ENCODE measurements at places on chromosomes 1 and 21.

DNA sequence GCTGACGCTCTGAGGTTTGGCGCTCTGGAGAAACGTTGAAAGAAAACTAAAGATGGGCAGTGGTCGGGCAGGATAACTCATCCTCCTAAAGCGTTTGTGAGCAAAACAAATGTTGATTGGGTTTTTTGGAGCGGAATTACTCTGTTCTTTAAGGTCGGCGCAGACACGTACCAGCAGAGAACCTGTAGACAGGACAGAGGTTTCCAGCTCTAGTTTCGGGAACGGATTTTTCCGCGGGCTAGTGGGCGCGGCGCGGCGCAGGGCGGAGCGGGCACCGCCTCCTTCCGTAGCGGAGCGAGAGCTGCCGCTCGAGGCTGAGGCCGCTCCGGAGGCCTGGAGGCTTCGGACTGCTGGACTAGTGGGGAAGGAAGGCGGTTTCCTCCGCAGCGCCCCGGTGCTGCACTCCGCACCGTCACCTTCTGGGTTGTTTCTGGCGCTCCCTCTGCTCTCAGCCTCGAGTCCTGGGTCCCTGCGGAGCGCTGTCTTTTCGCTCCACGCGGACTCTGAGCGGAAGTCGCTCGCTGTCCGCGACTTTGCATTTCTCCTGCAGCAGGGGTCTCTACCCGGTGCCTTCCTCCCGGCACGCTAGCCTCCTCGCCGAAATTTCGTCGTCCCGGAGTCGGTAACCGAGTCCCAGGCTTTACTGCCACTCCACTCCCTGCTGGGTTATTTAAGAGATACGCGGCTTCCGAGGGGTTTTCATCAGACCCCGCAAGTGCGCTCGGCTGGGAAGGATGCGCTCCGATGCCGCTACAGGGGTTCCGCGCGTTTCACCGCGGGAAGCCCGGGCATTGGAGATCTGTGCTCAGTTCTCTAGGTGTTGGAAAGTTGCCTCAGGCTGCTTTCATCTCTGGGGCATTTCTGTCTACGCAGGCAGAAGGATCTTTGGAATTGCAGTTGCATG, 7.0 kb downstream of the FOXD2 start:
- peak; percentile 40 for DNase-seq

GRCh38 chr21:33135925-33136324, 66.0 kb downstream of the OLIG1 start:
- DNase-seq: no peak

DNA sequence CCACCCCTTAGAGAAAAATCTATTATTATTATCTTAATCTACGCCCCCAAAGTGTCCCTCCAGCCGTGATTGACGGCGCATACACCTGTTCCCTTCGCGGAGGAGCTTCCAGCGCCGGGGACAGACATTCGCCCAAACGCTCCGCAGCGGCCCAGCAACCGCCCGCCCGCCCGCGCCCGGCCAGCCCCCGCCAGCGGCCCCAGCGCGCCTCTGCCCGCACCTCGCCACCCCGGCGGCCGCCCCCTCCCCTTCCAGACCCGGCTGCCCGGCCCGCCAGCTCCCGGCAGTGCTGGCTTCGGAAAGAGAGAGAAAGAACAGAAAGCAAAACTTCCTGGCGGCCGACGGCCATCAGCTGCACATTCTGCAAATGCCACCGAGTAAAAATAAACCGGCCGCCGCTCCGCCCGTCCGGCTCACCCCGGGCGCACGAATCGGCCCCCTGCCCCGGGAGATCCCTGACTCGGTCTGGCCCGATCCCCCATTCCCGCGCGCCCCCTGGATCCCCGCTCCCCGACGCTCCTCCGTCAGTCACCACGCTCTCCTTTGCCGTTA, 1.6 kb downstream of the CASZ1 start:
- no peak for DNase-seq

GRCh38 chr21:25905126-25905525, 170.4 kb downstream of the GABPA start:
- DNase-seq: no peak

DNA sequence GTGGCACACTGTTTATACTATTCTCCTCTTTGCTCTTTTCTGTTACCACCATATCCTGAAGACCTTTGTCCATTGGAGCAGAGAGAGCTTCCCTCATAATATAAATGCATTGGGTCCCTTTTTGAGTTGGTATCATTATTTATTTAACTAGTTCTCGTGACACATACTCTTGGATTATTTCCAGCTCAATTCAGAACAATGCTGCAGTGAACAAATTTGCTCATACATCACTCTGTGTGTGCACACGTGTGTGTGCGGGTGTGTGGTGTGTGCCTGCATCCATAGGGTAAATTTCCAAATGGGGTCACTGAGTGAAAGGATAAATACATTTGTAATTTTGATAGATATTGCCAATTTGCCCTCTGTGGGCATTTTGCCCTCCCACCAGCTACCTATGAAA, 5.8 kb downstream of the PLA2G2A start:
- no peak for DNase-seq

Measured in activated naive CD4-positive, alpha-beta T cell treated with Interleukin-2 at 50 U/mL for 16 hours (primary cell).